Upper lobe of left lung (tissue), 6 donors: ENCODE measurements at places on chromosomes 5 and 9.
A peak's percentile ranks its signal among the peaks of the same experiment; 100 is the strongest.

- no peaks in the 10 kb centered on the region for H3K27me3 ChIP-seq
- H3K36me3 ChIP-seq = peaks cover 6% of the 10 kb centered on the region
- H3K4me1 ChIP-seq = peaks cover 11% of the 10 kb centered on the region
- no peak overlapping the region for H3K4me3 ChIP-seq
Observed at GRCh38 chr5:143281226-143281625, 122.3 kb downstream of the NR3C1 start.

DNA sequence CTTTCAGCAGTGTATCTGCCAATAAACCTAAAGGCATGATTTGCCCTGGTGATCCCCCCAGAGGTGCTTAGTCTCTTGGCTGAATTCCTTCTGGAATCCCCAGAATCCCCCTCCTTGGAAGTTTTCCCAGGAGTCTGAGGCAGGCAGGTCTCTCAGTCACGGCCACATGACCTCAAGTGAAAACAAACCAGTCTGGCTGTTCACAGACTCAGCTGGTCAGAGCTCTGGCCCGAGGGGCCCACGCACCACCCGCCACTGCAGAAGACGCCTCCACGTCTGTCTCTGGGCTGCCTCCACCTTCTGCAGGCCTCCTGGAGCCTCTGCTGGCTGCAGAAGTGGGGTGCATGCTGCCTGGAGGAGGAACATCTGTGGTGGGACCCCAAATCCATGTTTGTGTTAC is 52.5 kb downstream of the HRH2 start:
- no peaks in the 10 kb centered on the region for H3K36me3 ChIP-seq
- H3K4me1 ChIP-seq = no peaks in the 10 kb centered on the region
- H3K4me3 ChIP-seq = no peak overlapping the region
- no peaks in the 10 kb centered on the region for H3K27me3 ChIP-seq
- no peak for DNase-seq
- H3K27ac ChIP-seq = no peak overlapping the region

DNA sequence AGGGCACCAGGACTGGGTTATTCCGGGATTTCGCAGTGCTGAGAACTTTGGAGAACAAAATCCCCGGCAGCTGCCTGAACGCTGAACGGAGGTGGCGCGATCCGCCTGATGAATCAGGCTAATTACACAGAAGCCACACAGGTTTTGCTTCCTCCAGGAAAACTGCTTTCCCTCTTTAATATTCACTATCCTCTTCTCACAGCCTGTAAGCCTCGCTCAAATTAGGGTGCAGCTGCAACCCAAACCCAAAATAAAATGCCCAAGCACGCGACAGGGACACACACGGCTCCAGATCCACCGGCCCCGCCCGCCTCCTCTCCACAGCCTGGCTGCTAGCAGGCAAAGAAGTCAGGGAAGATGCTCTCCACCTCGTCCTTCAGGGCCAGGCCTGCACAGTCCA is 6.0 kb downstream of the SOHLH1 start:
- DNase-seq = no peak
- H3K36me3 ChIP-seq = no peaks in the 10 kb centered on the region
- no peaks in the 10 kb centered on the region for H3K27me3 ChIP-seq
- H3K4me3 ChIP-seq = no peak overlapping the region
- no peak overlapping the region for H3K27ac ChIP-seq

DNA sequence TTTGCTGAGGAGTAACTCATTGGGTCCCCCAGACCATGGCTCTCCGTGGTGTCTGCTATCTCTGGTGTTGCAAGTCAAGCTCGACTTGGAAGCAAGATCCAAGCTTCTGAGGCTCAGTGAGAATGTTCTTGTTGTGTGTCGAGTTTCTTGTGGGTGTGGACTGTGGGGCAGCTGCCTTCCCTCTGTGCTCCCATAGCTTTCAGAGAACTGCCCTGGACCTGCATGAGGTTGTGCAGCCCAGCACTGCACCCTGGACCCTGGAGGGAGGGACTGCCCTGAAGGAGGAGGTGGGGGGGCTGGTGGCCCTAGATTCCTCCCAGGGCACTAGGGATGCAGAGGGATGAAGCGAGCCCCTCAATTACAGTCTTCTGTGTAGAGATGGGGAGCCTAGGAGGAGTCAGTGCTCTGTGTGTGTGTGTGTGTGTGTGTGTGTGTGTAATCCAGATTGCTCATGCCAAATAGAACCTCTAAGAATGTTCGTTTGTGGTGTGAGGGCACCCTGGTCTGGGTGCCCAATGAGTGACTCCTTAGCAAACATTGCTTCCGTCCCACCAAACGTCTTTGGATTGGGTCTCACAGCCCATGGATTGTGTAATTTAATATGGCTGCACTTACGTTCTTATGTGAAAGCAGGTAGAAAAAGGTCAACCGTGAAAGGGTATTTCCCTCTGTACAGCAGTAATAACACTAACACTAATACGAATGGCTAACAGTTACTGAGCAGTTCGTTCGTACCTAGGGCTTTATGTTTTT is 143.3 kb upstream of the LMX1B start:
- H3K4me1 ChIP-seq = peaks cover 35% of the 10 kb centered on the region
- H3K27me3 ChIP-seq = no peaks in the 10 kb centered on the region
- DNase-seq = no peak
- no peaks in the 10 kb centered on the region for H3K36me3 ChIP-seq
- no peak overlapping the region for H3K4me3 ChIP-seq

- H3K27me3 ChIP-seq = no peaks in the 10 kb centered on the region
- no peak overlapping the region for H3K4me3 ChIP-seq
- H3K36me3 ChIP-seq = peaks cover 9% of the 10 kb centered on the region
Observed at GRCh38 chr9:97307091-97307490, 368 bp upstream of the CCDC180 start.

DNA sequence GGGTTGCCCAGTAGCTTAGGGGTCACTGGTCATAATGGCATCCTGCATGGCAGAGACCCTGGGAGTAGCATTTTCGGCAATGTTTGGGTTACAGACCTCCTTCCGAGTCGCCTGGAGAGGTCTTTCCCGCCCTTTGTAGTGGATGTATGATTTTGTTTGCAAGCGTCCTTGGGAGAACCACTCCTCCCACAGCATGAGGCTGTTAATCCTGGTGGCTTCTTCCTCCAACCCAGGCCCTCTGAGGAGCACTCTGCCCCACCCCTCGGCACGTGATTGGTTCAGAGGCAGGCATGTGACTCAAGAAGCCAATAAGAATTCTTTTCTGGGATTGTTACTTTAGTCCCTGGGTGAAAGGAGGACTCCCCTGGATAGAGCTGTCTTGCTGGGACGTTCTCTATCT is 30.2 kb upstream of the GRHPR start:
- no peaks in the 10 kb centered on the region for H3K4me1 ChIP-seq
- H3K36me3 ChIP-seq = no peaks in the 10 kb centered on the region
- no peaks in the 10 kb centered on the region for H3K27me3 ChIP-seq
- no peak for DNase-seq
- H3K4me3 ChIP-seq = no peak overlapping the region

- no peaks in the 10 kb centered on the region for H3K4me1 ChIP-seq
- no peaks in the 10 kb centered on the region for H3K27me3 ChIP-seq
- peaks cover 5% of the 10 kb centered on the region for H3K36me3 ChIP-seq
- H3K27ac ChIP-seq = no peak overlapping the region
- H3K4me3 ChIP-seq = no peak overlapping the region
- no peak for DNase-seq
Observed at GRCh38 chr5:143073766-143074165, 303.6 kb downstream of the ARHGAP26 start.

GRCh38 chr5:111159845-111160244 is 64.3 kb upstream of the CAMK4 start:
- no peaks in the 10 kb centered on the region for H3K4me1 ChIP-seq
- DNase-seq = no peak
- no peak overlapping the region for H3K4me3 ChIP-seq
- H3K36me3 ChIP-seq = no peaks in the 10 kb centered on the region

DNA sequence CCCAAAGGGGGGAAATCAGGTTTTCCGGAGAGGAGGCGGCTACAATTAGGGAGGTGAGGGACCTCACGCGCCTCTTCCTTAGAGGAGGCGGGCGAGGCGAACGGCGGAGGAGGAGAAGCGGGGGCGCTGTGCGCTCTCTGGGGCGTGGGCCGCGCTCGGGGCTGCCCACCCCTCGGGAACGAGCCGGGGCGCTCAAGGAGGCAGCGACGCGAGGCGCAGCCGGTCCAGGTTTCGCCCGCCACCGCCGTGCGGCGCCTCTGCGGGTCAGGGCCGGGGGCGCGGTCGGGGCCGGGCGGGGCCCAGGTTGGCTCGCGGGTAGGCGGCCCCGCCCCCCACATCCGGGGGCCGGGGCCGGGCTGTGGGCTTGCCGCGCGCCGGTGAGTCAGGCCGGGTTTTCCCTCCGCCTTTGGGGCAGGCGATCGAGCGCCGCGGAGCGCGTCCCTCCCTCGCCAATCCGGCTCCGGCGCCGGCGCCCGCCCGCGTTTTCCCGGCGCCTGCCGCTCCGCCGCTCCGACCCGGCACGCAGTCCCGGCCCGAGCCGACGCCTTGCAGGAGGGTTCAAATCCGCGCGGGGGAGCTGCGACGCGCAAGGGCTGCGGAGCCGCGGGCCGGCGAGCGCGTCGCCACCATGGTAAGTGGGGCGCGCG is at the start of gene N4BP3:
Gene N4BP3, plus strand, starts transcription at position 392 of the 647 bp plus-strand sequence. CDS start 6,052 bp downstream, outside the sequence.
- H3K4me3 ChIP-seq = peak within 1 kb of the TSS; percentile 46
- no peaks in the 10 kb centered on the region for H3K36me3 ChIP-seq
- peaks cover 52% of the 10 kb centered on the region for H3K4me1 ChIP-seq
- peaks cover 16% of the 10 kb centered on the region for H3K27me3 ChIP-seq
- H3K27ac ChIP-seq = peak within 1 kb of the TSS; percentile 70
- peak; percentile 94 for DNase-seq

DNA sequence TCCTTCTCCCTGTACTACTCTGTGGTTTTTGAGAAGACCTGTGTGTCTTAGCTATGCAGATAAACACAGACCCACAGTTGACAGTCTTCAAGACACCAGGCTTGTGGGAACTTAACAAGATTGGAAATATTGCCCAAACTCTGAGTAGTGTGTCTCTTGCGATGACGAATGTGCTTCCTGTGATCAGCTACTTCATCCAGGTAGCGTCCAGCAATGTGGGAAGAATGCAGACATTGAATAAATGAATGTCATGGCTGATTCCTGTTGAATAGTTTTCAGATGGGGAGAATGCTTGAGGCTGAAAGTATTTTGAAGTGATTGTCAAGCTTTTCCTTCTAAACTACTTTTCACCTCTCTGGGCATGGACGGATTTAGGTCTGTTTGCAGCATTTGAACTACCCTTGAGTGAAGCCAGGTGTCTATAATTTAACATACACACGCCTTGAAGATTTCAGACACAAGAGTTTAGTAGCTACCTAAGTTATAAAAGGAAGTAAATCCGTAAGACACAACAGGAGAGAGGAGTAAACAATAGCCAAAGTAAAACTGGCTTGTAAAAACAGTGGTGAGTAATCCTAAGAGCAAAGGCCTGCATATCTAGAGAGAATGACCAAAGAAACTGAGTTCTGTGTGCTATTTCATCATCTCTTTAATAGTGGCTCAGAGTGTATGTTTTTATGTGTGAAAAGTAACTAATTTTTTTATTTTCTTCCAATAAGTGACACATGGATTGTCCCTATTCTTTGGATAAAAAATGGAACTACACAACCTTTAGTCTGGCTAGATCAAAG is 30.0 kb upstream of the ARL14EPL start:
- H3K4me3 ChIP-seq = no peak overlapping the region
- H3K36me3 ChIP-seq = no peaks in the 10 kb centered on the region
- no peaks in the 10 kb centered on the region for H3K27me3 ChIP-seq
- no peak for DNase-seq

DNA sequence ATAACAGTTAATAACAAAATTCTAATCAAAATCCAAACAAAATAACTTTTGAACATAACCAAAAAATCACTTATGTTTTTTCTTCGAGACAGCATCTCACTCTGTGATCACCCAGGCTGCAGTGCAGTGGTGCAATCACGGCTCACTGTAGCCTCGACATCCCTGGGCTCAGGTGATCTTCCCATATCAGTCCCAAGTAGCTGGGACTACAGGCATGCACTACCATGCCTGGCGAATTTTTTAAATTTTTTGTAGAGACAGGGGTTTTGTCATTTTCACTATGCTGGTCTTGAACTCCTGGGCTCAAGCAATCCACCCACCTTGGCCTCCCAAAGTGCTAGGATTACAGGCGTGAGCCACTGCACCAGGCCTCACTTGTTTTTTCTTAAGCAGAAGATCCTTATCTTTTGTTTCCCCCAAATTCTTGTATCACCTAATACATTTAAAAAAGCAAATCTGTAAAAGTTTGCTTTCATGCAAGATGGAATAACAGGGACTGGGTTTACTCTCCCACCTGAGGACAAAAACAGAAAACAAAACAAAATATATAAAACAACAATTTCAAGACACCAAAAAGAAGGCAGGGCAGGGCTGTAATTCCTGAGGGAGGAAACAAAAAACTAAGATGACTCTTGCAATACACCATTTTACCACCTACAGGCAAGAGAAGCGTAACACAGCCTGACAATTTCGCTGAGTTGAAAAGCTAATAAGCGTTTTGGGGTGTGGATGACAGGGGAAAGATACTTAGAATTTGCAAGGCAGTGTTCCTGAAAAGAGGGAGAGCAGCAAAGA is 71.4 kb downstream of the RAPGEF6 start:
- H3K4me1 ChIP-seq = no peaks in the 10 kb centered on the region
- no peak overlapping the region for H3K4me3 ChIP-seq
- H3K36me3 ChIP-seq = no peaks in the 10 kb centered on the region

DNA sequence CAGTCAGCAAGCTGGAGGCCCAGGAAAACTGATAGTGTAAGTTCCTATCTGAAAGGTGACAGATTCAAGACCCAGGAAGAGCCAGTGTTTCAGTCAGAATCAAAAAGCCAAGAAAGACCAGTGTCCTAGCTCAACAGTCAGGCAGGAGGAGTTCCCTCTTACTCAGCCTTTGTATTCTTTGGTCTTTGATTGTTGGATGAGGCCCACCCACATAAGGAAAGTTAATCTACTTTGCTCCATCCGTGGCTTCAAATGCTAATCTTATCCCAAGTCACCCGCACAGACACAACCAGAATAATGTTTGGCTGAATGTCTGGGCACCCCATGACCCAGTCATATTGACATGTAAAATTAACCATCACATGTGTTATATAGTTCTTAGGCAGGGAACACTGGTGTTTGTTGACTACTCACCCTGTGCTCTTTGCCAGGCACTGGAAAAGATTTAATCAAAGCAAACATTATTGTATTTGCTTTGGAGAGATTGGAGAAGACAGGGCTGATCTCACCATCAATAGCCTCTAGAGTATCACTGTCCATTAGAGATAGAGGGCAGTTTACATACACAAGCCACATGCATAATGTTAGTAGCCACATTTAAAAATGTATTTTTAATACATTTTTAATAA is 96.3 kb upstream of the KCNN2 start:
- no peak for DNase-seq
- no peak overlapping the region for H3K27ac ChIP-seq
- H3K36me3 ChIP-seq = no peaks in the 10 kb centered on the region
- H3K4me1 ChIP-seq = no peaks in the 10 kb centered on the region
- no peak overlapping the region for H3K4me3 ChIP-seq

GRCh38 chr5:97097326-97098230 is 44.8 kb downstream of the LIX1 start:
- no peaks in the 10 kb centered on the region for H3K4me1 ChIP-seq
- no peaks in the 10 kb centered on the region for H3K27me3 ChIP-seq
- H3K36me3 ChIP-seq = no peaks in the 10 kb centered on the region
